ENCODE measurements at places on chromosomes 3 and 15.

DNA sequence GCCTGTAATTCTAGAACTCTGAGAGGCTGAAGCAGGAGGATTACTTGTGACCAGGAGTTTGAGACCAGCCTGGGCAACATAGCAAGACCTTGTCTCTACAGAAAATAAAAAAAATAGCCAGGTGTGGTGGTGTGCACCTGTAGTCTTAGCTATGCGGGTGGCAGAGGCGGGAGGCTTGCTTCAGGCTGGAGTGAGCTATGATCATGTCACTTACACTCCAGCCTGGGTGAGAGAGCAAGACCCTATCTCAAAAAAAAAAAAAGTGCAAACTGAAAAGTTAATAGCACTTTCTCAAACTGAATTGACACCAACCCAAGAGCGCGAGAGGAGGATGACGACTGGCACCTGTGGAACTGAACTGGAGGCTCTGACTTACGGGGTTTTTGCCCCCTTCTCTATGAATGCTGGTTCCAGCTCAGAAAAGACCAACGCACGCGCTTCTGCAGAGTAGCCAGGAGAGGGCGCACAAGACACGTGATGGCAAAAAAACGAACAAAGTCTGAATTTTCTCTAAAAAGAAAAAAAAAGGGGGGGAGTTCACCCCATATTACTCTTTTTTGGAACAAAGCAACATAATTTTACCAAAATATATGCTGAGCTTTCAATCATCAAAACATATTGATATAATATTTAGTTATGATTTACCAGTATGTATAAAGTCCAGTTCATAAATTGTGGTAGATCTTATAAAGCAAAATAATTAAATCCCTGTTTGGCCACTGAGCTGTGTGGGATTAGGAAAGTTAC, 23.7 kb downstream of the CFAP92 start:
- no peak for DNase-seq

DNA sequence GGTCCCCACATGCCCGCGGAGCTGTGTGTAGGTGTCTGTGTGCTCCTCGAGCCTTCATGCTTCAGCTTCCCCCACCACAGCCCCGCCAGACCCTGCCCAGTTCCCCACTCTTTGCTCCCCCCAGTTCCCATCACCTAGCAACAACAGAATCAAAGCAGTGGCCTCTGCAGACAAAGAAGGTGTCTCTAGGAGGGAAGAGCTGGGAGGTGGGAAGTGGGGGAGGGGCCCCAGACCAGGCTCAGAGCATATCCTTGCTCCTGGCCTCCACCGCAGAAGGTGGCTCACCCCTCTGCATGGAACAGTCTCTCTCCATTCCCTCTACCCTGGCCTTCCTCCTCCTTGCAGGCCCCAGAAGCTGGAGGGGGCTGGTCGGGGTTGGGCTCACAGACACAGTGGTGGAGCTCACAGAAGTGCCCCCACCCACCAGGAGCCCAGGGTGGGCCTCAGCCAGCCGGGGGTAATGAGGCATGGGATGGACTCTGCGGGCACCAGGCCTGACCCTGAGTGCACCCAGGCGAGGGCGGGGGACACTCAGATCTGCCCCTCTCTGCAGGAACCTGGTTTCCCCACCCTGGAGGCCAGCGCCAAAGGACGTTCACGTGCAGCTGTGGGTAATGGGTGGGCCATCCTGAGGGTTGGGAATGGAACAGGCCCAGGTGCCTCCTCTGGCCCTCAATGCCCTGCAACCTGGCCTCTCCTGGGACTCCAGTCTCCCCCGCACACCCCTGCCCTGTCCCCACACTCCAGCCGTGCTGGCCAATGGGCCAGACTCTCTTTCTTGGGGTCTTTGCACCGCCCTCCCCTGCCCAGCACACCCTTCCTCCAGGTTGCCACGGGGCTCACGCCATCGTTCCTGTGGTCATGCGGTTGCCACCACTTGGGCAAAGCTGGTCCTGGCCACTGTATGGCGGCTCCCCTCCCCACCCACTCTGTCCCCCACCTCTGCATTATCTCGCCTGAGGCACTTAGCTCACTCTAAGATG, 53.4 kb downstream of the TPRA1 start:
- no peak for DNase-seq

DNA sequence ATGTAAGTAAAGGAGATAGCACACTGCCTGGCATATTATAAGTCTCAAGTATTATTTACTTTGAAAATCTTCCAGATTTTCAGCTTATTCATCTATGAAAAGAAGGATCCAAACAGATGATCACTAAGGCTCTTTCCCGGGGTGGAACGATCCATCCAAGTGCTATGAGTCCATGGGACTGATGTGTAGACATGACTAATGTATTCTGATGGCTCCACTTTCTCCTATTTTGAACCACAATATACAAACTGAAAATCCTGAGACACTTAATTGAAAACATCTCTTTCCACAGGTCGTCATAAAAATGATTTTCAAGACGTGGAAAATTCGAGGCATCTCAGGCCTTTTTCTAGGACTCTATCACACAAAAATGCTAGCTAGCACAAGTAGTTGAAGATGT, 33.4 kb upstream of the CHRM5 start:
- DNase-seq = peak; percentile 50

GRCh38 chr3:33557279-33557678, 117.1 kb upstream of the UBP1 start:
- no peak for DNase-seq

DNA sequence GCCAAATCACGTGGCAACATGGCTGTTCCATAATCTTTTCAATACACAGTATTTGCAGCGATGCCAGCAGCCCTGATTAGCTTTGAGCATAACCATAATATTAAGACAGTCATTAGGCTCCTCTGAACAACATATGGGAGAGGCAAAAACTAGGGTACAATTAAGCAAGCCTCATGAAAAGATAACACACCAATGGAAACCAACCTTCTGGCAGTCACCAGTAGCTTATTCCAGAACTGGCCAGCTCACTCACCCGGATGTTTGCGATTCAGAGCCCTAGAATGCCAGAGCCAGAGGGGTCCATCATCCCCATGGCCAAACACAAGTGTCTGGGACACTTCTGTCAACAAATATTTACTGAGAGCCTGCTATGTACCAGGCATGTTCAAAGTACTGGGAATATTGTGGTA, 48.8 kb upstream of the PLXND1 start:
- DNase-seq = no peak

GRCh38 chr3:45964139-45964538, 20.9 kb downstream of the CXCR6 start:
- DNase-seq = no peak

DNA sequence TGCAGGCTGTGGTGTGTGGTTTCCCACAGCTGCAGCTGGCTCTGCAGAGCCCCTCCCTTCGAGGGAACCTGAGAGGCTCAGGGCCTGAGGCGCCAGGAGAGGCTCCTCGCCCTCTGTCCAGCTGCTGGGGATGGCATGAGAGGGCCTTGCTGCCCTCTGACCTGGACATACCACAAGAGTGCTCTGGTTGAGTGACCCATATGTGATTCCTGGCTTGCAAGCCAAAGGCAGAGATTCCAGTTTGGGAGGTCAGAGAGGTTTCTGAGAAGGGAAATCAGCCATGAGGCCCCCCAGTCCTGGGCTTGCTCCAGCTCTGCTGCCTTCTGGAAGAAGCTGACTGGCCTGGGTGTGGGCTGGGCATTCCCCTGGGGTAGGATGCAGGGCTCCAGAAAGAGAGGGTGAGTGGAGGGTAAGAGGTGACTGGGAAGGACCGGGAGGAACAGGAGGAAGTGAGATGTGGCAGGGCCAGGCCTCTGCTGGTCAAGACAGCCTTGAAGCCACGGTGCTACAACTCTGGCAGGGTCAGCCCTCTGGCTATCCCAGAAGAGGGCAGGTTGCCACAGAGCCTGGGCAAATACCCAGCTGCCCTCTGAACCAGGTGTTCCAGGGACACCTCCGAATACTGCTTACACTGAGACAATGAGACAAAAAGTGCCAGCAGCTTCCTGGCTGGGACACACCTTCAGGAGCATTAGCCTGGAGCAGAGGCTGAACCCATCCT, 16.0 kb upstream of the SRP14 start:
- DNase-seq = peak; percentile 78

GRCh38 chr3:111592936-111593335, 2.2 kb downstream of the ZBED2 start:
- DNase-seq = peak; percentile 7

- DNase-seq = no peak
These were observed 11.0 kb downstream of the MRAS start for GRCh38 chr3:138359148-138359918.

DNA sequence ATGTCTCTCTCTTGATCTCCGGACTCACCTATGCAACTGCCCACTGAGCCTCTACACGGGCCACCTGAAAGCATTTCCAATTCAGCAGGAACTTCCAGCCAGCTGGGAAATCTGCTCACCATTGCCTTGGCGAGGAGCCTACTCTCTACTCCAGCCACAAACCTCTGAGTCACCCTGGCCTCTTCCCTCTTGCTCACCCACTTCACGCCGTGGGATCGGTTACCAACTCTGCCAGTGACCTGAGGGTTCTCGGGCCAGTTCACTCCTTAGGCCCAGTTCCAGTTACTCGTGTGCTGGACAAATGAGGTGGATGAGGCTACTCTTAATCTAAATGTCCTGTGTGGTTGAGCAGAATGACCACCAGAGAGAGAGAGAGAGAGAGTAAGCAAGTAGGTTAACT, 70.1 kb downstream of the CEMIP start:
- DNase-seq = peak; percentile 90

- no peak for DNase-seq
These were observed 327.5 kb upstream of the UMPS start for GRCh38 chr3:124402791-124403190.

DNA sequence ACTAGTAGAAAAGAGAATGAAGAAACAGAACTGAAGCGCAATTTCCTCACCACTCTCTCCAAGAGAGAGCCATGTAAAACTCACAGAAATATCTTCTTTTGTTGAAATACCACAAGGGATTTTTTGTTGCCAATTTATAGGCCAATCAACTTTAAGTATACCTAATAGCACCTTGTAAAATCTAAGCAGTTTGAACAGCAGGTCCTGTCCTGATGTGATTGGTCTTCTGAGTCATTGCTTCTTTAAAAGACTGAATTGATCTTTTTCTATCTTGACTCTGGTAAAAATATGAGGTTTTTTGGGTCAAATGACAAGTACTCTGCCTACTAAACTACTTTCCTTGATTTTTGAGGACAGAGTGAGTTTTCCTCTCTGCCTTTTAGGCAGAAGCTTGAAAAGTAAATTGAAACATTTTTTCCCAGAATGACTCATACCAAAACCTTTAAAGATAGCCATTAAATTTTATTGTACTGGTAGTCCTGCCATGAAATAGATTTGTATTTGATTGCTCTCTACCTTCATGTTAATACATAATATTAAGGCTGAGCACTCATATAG, 343.9 kb upstream of the CBLB start:
- DNase-seq = peak; percentile 27

- no peak for DNase-seq
These were observed 28.0 kb upstream of the VGLL4 start for GRCh38 chr3:11671648-11672100.

DNA sequence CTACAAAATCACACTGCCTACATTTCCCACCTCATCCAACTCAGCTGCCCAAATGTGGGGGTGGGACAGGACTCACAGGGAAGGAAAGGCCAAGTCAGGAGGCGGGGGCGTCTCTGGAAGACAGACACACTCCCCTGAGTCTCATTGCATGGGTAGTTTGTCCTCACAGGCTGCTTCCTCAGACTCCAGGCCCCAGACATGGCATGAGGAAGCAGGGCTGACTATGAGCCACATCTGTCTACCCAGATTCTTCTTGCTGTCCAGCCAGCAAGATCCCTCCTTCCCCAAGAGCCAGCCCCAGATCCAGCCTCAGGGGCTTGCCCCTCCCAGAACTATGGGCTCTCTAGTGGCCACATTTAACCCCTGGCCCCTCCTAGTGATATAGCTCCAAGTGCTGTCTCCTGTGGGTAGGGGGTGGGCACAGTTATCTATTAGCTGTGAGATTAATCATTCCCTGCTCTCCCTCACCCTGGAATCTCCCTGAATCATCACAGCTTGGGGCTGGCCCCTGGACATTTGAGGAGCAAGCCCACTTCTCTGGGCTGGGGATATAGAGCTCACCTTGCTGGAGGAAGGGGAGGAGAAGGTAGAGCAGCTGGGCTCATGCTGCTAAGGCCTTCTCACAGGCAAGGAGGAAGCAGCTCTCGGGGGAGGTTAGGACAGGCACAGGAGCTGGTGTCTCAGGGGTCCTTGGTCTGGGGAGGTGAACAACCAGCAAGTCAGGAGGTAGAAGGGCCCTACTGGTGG, 2.1 kb upstream of the CCDC33 start:
- no peak for DNase-seq

DNA sequence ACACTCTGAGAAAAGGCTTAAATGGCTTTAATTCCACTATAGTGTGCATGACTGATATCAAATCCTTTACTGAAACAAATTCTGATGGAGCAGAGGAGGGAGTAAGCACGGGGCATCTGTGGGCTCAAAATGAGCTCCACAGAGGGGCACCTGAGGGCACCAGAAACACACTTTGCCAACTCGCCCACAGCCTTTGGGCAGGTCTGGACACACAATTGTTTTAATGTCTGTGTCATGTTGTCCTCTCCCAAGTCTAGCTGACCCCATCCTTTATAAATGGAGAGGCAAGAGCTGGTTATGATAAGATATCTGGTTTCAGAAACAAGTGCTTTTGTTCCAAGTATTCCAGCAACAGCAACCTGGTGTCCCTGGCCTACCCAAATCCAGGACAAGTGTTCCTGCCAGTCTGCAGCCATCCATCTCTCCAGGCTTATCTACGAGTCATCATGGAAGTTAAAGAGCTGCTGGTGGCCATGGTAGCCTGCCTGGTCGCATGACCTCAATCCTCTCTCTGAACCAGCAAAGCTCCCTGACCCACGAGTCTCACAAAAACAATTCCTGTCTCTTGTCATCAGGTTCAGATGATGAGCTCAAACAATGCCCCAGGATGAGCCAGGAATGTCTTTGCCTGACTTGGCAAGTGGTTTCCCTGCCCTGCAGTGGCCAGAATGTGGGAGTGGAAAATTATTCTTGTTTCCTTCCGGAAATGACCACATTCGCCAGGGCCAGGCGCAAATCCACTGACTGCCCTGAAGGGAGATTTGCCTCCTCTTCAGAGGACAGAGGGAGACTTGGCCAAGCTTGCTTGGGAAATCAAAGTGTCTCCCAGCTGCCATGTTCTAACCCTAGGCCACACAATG, 64.4 kb upstream of the TPM1 start:
- DNase-seq = peak; percentile 55

GRCh38 chr3:128152419-128153155, 694 bp upstream of the EEFSEC start:
- DNase-seq = no peak

GRCh38 chr15:90580541-90580940, 50.8 kb downstream of the CRTC3 start:
- no peak for DNase-seq

Data from foreskin fibroblast (primary cell).